ENCODE measurements at places on chromosomes 12 and 14. TPM values are rescaled to one million over a fixed set of nuclear protein-coding genes. Genes with fewer than 3 reads are reported as not detected.
A peak's percentile ranks its signal among the peaks of the same experiment; 100 is the strongest.

The WDR89 gene
- 21.8 TPM for total RNA-seq

The DLGAP5 gene
- 112 TPM for total RNA-seq

The A2M gene
- total RNA-seq, result not detected

The SETD3 gene
- 66.0 TPM for total RNA-seq

The CD163L1 gene
- total RNA-seq, result not detected

The COX8C gene
- total RNA-seq, result not detected

The AHNAK2 gene
- not detected for total RNA-seq

The GRIP1 gene
- total RNA-seq, result 0.55 TPM

The MYH6 gene
- total RNA-seq, result not detected

The TRAFD1 gene
- 55.9 TPM for total RNA-seq

The GZMB gene
- total RNA-seq, result 368 TPM

DNA sequence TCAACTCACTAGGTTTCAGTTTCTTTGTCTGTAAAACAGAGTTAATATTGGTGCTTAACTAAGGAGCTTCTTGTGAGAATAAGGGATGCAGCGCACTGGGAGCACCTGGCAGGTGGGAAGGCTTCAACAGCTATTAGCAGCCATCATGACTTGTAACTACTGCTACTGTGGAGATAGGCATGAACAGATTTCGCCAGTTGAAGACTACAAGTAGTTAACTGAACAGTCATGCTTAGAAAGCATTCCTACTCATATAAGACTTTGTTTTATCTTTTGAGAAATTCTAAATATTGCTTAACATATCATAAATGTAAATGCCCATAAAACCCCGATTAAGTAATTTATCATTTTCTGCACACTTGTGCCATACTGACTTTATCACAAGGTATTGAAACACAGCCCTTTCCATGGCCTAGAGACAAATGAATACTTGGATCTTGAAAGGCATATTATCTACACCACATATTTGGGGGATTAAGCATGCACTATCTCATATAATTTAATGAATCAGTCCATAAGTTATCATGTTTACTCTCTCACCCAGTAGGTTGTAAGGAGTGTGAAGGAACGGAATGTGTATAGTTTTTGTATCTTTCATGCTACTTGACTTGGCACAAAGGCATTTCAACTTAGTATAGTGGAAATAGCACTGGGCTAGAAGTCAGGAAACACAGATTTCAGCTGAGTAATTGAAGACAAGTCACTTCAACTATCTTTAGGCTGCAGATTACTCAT lies 16.1 kb downstream of the NTN4 start:
- DNase-seq, result no peak
- H3K27me3 ChIP-seq, result peaks cover 12% of the 10 kb centered on the region

GRCh38 chr12:76080017-76080728 lies 4.3 kb downstream of the NAP1L1 start:
- no peaks in the 10 kb centered on the region for H3K27me3 ChIP-seq
- no peak overlapping the region for H3K4me3 ChIP-seq
- peak overlapping the region; percentile 63 for H3K27ac ChIP-seq
- H3K36me3 ChIP-seq, result peaks cover 47% of the 10 kb centered on the region

DNA sequence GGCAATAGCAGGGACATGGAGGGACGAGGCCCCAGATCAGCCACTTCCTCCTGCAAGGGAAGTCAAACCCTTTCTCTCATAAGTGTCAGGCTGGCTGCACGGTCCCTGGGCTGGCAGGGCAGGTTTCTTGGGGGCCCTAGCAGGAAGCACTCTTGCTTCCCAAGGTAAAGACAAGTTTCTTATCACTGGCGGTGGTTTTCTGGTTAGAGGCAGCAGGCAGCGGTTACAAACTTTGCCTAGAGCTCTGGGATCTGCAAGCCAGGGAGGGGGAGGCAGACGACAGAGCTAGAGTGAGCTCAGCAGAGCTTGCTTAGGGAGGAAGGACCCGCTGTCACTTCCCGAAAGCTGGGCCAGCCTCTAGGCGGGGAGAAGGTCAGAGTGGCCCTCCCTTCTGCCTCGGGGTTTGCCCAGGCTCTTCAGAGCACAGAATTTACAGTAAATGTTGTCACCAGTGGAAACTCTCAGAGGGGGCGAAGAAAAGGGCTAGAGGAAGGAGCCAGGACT lies 20.4 kb downstream of the BATF start:
- H3K27me3 ChIP-seq, result no peaks in the 10 kb centered on the region
- H3K36me3 ChIP-seq, result peaks cover 28% of the 10 kb centered on the region
- DNase-seq, result peak; percentile 77
- H3K4me3 ChIP-seq, result peak overlapping the region; percentile 48
- H3K27ac ChIP-seq, result peak overlapping the region; percentile 97
- peaks cover 50% of the 10 kb centered on the region for H3K4me1 ChIP-seq

DNA sequence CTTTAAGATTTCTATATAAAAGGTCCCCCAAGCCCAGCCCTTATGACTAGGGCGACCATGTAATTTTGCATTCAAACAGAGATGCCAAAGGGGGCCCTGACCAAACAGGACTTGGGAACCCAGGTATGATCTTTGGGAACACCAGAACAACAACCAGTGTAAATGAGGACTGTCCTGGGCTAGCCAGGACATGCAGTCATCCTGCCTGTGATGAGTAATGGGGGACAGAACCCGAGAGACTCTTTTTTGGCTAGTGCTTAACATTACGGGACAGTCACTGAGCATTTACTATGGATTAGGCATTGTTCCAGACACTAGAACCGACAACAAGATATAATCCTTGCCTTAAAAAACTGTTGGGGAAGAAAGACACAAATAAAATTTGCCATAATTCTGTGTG lies 337.3 kb downstream of the CACNA1C start:
- H3K36me3 ChIP-seq, result no peaks in the 10 kb centered on the region

DNA sequence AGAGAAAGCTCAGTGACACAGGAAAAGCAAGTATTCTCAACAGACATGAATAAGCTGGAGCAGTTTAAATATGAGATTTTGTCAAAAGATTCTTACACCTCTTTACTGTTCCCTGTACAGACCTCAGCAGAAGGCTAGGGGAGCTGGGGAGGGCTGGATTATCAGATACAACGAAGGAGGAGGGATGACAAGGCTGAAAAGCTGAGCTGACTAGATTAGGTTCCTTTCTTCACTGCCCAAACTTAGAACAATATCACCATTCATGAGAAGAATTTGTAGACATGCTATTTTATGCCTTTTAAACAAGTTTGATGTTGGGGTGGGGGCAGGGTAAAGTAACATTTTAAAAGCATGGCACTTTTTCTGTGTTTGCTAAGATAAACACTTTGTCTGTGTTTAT lies 611.1 kb downstream of the AACS start:
- H3K4me1 ChIP-seq, result no peaks in the 10 kb centered on the region
- no peaks in the 10 kb centered on the region for H3K27me3 ChIP-seq
- no peak overlapping the region for H3K27ac ChIP-seq
- no peak for DNase-seq
- H3K4me3 ChIP-seq, result no peak overlapping the region
- no peaks in the 10 kb centered on the region for H3K36me3 ChIP-seq

DNA sequence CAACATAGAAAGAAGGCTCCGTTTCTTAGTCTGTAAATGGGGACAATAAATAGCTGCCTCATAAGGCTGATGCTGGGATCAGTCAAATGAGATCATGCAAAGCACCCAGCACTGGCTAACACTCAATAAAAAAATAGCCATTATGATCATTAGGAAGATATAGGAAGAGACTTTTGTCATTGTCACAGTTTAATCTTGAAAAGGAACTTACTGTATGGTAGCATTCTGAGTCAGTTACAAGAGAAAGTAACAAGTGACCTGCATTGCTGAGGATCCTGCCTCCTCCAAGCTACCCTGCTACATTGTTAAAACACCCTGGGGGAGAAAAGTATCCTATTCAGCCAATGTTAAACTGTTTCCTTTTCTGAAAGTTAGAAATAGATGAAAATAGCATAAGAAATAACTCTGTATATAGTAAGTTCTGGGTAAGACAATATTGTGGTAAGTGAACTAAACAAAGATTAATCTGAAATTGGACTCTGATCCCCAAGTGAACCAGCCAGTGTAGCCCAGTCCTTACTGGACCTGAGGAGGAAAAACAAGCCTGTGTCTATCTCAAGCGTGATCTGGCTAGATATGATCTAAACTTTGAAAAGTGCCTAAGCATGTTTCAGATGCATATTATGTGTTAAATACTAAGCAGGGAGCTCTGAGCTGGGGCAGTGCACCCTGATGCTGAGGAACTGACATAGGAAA lies 3.6 kb upstream of the NUDT4 start:
- H3K27me3 ChIP-seq, result no peaks in the 10 kb centered on the region
- no peaks in the 10 kb centered on the region for H3K36me3 ChIP-seq
- DNase-seq, result no peak
- peaks cover 18% of the 10 kb centered on the region for H3K4me1 ChIP-seq

- no peak overlapping the region for H3K27ac ChIP-seq
- DNase-seq, result no peak
- H3K36me3 ChIP-seq, result no peaks in the 10 kb centered on the region
Observed at GRCh38 chr12:103751600-103751999, 89.4 kb downstream of the NT5DC3 start.

DNA sequence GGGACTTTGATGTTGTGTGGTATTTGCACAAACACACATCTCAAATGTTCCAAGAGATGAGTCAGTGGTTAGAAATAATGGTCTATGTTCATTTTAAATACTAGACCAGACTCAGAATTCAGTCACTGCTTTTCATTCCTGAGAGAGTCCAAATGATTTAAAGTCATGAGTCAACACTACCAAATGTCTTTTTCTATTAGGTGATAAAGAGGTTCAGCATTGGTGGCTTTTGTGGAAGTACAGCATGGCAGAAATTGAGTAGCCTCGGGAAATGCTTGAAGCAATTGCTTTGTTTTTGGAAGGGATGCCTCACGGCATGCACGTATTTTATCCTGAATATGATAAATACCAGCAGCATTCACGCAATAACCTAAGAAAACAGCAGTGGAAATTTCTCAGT lies 115.7 kb downstream of the DIO2 start:
- H3K4me1 ChIP-seq, result no peaks in the 10 kb centered on the region
- no peak for DNase-seq
- no peaks in the 10 kb centered on the region for H3K36me3 ChIP-seq
- no peak overlapping the region for H3K27ac ChIP-seq

DNA sequence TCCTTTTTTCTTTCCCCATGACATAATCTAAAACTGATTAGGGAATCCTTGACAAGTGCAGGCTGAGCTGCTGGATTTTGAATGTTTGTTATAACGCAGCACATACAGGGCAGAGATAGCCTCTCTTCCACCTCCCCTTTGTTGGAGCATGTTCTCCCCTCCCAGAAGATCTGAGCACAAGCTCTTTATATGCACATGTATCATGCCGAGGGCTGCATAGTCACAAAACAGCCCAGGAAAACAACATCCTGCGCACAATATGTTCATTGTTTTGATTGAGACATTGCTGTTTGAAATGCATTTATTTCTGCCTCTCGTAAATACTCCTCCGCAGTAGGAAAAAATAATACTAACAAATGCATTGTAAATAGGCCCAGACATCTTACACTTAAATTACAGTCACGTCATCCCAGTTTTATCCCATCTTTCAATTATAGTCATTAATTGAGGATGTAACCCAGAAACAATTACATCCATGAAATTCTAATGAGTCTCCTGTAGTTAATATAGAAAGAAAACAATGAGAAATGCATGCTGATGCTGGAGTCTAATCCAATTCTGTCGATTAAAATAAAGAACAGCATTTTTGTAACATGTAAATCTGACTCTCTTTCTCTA lies 401.8 kb downstream of the BTG1 start:
- DNase-seq, result no peak
- no peaks in the 10 kb centered on the region for H3K27me3 ChIP-seq
- H3K4me1 ChIP-seq, result no peaks in the 10 kb centered on the region
- H3K36me3 ChIP-seq, result no peaks in the 10 kb centered on the region
- no peak overlapping the region for H3K27ac ChIP-seq
- H3K4me3 ChIP-seq, result no peak overlapping the region

DNA sequence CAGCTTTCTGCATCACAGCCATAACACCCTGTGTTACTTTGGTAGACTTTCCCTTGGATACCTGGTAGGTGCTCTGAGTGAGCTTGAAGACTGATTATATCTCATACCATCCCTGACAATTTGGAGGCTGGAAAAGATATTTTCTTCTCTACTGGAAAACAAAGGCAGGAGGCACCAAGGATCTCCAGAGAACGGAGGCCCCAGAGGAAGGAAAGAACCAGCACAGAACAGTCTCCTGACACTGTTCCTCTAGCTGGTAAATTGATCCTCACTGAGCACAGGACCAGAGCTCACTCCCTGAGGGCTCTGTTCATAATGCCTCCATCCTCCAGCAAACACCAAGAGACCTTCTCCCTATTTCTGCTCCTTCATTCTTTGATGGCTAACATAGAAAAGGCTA lies at the start of gene OR11G2:
OR11G2 (plus strand) TSS at position 301 of the 400 bp plus-strand sequence. CDS start 6,542 bp downstream, outside the sequence.
- peaks cover 7% of the 10 kb centered on the region for H3K27me3 ChIP-seq
- H3K36me3 ChIP-seq, result no peaks in the 10 kb centered on the region
- no peak within 1 kb of the TSS for H3K4me3 ChIP-seq

- H3K4me3 ChIP-seq, result no peak overlapping the region
- no peaks in the 10 kb centered on the region for H3K36me3 ChIP-seq
- peaks cover 16% of the 10 kb centered on the region for H3K4me1 ChIP-seq
- peaks cover 24% of the 10 kb centered on the region for H3K27me3 ChIP-seq
- no peak overlapping the region for H3K27ac ChIP-seq
Observed at GRCh38 chr14:104981699-104982541, 3.7 kb upstream of the CLBA1 start.

GRCh38 chr12:64900540-64900939 lies 76.1 kb downstream of the TBC1D30 start:
- H3K4me3 ChIP-seq, result no peak overlapping the region
- DNase-seq, result no peak

DNA sequence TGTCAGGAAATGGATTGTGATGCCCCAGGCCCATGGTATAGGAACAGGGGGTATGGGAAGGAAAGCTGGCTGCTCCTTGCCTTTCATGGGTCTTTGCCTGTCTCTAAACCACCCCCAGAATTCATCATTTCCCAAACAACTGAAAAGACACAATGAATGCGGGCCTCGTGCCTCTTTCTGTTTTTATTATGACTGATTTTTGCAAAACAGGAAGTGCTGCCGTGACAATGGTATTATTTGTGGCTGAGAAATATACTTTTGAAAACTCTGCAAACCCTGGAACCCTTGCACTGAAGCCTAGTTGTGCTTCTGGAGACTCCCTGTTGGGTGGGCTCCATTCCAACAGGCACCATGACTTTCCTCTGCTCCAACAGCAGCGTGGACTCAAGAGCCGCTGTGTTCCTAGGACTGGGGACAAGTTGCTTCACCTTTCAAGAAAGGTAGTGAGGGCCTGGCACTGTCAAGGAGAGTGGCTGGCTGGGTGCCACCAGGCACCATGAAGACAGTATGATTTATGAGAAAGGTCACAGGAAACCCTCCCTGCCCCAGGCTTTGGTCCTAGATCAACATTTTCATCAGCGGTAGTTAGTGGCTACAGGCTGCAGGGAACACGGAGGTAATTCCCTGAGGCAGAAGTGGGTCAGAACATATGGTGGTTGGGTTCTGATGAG lies 4.8 kb upstream of the DGLUCY start:
- peaks cover 57% of the 10 kb centered on the region for H3K4me1 ChIP-seq
- peak; percentile 46 for DNase-seq
- H3K4me3 ChIP-seq, result peak overlapping the region; percentile 30
- H3K27ac ChIP-seq, result peak overlapping the region; percentile 92
